ENCODE measurements at places on chromosomes 2 and 18.

DNA sequence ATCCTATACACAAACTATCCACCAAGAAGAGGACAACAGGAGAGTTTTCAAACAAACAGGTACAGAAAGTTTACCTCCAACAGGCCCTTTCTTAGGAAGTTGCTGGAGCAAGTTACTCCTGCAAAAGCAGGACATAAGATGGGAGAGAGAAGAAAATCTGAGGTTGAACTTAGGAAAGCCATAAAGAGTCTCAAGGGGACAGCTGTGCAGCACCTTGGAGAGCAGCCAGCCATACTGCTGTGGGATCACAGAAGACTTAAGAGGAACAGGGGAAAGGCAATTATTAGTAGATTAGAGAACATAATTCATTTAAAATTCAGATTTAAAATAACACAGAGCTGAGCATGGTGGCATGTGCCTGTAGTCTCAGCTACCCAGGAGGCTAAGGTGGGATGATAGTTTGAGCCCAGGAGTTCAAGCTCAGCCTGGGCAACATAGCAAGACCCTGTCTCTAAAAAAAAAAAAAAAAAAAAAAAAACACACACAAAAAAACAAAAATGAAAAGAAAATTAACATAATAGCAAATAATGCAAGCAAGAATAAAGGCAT lies 148.1 kb upstream of the SIX3 start:
- peak; percentile 32 for DNase-seq

DNA sequence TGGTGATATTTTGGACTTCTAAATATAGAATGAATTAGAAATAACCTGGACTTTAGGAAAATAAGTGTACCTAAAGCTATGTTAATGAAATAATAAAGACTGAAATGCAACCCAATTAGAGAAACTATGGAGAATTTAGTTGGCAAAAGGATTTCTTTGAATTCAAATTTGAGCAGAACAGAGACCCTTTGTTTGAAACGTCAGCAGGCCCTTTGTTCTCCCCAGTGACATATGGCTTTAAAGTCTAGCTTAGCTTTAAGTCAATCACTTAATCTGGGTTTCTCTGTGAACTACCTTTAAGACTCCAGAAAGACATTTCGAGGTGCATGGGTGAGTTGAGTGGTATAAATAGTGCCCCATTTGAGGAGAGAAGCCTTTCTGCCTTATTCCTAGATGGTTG lies 130.5 kb upstream of the CREB1 start:
- no peak for DNase-seq

DNA sequence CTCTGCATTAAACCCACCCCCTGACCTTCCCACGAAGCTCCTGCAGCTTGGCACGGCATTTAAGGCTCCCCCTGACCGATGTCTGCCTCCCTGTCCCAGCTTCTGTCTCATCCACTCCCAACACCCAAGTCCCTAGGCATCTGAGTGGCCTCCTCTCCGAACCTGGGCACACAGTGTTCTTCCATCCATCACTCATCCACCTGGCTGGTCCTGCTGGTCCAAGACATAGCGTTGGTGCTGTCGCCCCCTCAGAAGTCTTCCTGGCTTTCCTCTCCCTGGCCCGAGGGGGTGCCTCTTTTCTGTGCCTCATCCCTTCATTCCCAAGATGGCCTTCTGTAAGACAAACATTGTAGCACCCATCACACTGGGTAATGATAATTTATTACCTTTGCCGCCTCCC lies 323.6 kb downstream of the GBX2 start:
- DNase-seq = no peak

DNA sequence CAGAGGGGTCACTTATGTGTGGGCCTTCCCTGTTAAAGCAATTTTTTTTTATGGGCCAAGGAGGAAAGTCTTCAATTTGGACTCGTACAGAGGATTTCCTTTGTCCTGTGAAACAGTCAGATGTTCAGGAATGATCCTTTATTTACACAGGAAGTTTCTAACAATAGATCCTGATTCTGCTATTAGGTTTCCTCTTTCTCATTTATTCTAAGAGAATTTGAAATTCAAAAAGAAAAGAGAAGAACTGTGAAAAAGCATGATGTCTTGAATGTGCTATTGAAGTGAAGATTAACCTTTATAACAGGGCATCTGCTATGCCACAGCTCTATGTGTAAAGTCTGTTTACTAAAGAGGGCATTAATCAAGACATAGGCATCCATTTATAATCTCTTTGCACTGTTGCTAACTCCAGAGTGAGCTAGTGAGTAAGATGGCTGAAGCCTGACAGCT lies 105.3 kb upstream of the FAM98A start:
- no peak for DNase-seq

GRCh38 chr2:98573426-98573825 lies 34.9 kb downstream of the COA5 start:
- no peak for DNase-seq

- DNase-seq = no peak
Measured at GRCh38 chr2:145593991-145594614, 1074.2 kb upstream of the ZEB2 start.

- DNase-seq = no peak
Measured at GRCh38 chr2:102278720-102279390, 32.5 kb upstream of the IL1RL1 start.

- no peak for DNase-seq
Measured at GRCh38 chr18:9627642-9628041, 13.3 kb upstream of the PPP4R1 start.

- DNase-seq = no peak
Measured at GRCh38 chr2:42338567-42339190, 22.3 kb downstream of the COX7A2L start.

GRCh38 chr2:54750040-54750439 lies 26.6 kb downstream of the EML6 start:
- no peak for DNase-seq

DNA sequence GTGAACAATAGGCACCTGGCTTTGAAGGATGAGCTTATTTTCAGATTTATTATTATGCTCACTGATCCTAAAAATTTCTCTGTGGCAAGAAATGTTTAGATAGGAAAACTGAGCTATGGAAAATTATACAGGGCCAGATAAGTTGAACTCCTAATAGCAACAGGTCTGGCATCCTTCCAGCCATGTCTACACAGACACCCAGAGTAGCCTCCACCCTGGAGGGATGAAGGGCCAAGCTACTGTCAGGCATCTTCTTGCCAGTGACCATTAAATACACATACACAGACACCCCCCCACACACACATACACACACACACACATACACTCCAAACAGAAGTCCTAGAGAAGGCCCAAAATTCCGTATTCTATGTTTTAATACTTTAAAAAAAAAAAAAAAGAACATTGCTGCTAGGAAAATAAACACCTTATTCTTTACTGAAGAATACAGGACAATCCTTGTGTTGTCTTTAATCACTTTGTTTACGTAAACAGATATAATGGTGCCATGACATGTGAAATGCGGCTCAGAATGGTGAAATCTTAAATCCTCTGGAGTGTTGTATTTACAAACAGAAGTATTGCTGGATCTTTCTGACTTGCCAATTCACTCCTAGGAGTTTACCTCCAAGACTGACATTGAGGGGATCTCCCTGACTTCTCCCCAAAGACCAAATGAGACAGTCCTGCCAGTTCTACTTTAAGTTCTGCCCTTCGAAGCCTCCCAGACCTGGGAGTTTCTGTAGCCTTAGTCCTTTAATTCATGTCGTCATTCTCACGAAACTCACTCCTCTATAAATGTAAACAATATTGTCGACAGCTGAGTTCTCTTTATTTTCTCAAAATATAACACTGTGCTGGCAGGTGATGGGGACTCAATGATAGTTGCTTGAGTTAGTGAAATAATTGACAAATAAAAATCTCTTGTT lies 163.1 kb downstream of the ANTXR1 start:
- DNase-seq = no peak

- no peak for DNase-seq
Measured at GRCh38 chr2:144111437-144111836, 408.5 kb downstream of the ZEB2 start.

GRCh38 chr2:187689372-187689771 lies 135.1 kb upstream of the TFPI start:
- DNase-seq = no peak

DNA sequence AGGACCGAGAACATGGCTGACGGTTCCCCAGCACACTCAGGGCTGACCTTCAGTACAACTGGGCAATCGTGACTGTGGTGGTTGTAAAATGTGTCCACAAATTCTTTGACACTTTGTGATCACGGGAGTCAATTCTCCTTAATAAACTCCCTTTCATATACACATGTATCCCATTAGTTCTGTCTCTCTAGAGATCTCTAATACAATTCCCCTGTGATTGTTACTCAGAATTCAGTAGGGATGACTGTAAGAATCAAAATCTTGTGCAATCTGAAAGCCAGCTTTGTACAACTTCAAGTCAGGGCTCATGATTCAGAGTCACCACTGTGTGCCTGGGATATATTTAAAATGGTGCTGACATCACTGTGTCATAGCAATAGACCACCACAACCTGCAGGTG lies 89.5 kb upstream of the LMAN1 start:
- DNase-seq = no peak

Measured in progenitor cell of endocrine pancreas (in vitro differentiated cells).